ENCODE measurements at places on chromosomes 12 and 14.

- DNase-seq, result no peak
These were observed 69.6 kb downstream of the GSC start for GRCh38 chr14:94700336-94700735.

DNA sequence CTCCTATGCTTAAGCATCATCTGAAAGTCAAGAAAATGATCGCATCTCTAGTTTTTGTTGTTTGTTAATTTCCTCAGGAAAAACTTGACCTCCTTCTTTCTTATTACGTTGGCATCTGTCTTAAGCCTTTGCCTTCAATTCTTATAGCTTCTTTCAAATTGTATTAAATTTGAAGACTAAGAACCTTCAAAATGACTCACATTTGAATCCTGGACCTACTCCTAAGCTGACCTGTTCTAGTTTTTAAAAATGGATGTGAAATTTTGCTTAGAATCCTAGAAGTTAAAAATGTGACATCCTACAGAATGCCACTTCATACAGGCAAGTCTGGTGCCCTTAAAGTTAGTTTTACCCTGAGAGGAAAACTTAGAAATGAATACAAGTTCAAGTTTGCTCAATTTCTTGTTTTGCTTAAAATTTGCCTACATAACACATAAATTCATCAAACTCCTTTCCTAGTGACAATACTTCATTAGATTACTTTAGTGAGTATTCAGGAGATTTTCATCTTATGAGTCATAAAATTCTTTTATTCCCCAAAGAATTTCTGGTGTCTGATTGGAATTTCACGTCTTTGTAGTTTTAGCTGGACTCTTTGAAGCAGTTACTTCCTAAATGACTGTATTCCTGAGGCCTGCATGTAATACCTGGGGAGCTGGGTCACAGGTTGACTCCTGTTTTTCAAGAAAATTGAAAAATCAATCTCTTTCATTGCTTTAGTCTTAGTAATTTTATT lies 152.3 kb downstream of the MSRB3 start:
- DNase-seq, result no peak

DNA sequence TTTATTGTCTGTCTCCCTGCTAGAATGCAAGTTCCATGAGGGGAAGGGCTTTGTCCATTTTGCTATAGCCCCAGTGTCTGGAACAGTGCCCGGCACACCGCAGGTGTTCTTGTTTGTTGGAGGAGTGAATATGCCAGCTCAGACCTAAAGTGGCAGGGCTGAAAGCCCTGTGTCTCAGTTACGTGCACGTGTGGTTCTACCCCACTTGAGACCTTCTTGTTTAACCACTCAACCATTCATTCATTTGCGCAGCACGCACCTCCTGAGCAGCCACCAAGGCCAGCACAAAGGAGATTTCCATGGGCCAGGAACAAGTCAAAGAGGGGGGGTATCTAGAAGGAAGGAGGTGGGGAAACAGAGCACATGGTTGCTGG lies 338.0 kb upstream of the FKBP4 start:
- no peak for DNase-seq

DNA sequence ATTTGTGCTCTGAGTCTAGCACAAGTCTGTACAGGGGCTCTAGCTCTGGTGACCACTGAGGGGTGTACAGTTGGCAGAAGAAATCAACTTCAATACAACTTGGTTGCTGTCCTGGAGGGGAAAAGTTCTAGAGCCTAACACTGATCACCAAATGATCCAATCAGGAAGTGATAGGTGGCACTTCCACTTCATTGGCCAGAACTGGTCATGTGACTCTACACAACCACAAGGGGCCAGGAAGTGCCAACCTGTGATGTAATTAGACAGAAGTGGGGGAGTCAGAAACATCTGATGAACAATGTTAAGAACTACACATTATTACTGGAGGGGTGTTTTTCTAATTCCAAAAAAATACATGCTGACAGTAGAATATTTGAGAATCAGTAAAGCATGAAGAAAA lies 401.6 kb downstream of the VRK1 start:
- no peak for DNase-seq

DNA sequence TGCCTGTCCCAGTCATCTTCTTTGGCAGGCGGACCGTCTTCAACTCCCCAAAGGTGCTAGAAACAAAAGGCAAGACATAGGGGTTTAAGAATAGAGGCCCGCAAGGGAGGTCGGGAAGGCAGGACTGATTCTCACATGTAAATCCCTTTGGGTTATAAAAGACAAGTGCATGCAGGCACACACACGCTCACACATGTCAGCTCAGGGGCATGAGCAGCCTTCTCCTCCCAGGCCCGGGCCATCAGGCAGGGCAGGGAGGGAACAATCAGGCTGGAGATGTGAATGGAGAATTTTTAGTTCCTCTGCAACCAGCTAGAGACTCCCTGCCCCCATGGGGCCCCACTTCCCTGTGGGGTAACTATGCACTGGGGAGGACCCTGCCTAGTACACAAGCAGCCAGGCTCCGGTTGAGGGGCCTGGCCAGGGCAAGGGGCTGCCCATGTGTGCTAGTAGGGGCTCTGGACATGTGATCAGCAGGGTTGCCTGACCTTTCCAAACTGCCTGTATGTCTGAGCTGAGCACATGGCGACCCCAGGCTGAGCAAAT lies 107.2 kb downstream of the RBM19 start:
- no peak for DNase-seq

GRCh38 chr12:47078733-47079467 lies 521 bp upstream of the PCED1B start:
- no peak for DNase-seq

GRCh38 chr12:21656905-21657325 lies 727 bp downstream of the LDHB start:
- DNase-seq, result no peak

DNA sequence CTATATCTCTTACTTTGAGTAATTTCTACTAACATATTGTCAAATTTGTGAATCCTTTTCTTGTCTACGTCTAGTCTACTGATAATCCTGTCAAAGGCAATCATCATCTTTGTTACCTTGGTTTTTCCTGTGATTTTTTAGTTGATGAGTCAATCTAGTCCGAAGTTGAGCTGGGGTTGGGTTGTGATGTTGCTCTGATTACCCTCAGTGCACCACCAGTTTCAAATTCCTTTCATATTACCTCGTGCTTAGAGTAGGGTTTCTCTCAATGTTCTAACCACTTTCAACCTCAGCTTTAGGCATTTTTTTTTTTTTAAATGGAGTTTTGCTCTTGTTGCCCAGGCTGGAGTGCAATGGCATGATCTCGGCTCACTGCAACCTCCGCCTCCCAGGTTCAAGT lies 186.8 kb downstream of the BTG1 start:
- DNase-seq, result no peak

- no peak for DNase-seq
These were observed 2.0 kb upstream of the IRAK3 start for GRCh38 chr12:66187036-66187435.

DNA sequence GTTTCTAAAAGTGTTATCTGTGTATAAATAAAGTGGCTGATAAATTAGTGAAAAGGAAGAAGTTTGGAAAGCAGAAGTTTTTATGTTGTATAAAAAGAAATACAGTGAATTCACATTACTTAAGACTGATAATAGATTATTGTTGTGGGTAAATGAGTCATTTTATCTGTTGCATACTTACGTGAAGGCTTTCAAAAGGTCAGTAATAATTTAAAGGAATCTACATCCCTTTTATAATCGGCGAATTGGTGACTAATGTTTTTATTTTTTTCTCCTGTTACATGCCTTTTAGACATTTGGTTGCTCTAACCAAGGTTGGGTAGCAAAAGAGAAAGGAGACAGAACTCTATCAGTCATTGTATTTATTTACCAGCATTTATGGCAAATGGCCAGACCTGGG lies 155.9 kb downstream of the SLC41A2 start:
- no peak for DNase-seq
